SK-MEL-5 (cell line): ENCODE measurements at places on chromosomes 16 and 17. TPM values are rescaled to one million over a fixed set of nuclear protein-coding genes. Genes with fewer than 3 reads are reported as not detected.

The CDH13 gene
- not detected in 2 replicates for total RNA-seq

The KLHL10 gene
- total RNA-seq, result not detected in 2 replicates

The TEKT5 gene
- 1.4 TPM in 1 of 2 replicates, not detected in the other for total RNA-seq

The CRYM gene
- total RNA-seq, result 2.0 and 2.6 TPM in 2 replicates

The KCTD19 gene
- total RNA-seq, result 0.19 TPM in 1 of 2 replicates, not detected in the other

The SLC47A1 gene
- 17.0 and 17.3 TPM in 2 replicates for total RNA-seq

The PLLP gene
- total RNA-seq, result 0.13 and 0.32 TPM in 2 replicates

The OSGIN1 gene
- total RNA-seq, result 88.5 and 90.9 TPM in 2 replicates

The NACA2 gene
- total RNA-seq, result not detected in 2 replicates

The ACTG1 gene
- 6,652 and 7,362 TPM in 2 replicates for total RNA-seq

The TP53TG3 gene
- not detected in 2 replicates for total RNA-seq
